ENCODE measurements at places on chromosomes 1 and 21.

DNA sequence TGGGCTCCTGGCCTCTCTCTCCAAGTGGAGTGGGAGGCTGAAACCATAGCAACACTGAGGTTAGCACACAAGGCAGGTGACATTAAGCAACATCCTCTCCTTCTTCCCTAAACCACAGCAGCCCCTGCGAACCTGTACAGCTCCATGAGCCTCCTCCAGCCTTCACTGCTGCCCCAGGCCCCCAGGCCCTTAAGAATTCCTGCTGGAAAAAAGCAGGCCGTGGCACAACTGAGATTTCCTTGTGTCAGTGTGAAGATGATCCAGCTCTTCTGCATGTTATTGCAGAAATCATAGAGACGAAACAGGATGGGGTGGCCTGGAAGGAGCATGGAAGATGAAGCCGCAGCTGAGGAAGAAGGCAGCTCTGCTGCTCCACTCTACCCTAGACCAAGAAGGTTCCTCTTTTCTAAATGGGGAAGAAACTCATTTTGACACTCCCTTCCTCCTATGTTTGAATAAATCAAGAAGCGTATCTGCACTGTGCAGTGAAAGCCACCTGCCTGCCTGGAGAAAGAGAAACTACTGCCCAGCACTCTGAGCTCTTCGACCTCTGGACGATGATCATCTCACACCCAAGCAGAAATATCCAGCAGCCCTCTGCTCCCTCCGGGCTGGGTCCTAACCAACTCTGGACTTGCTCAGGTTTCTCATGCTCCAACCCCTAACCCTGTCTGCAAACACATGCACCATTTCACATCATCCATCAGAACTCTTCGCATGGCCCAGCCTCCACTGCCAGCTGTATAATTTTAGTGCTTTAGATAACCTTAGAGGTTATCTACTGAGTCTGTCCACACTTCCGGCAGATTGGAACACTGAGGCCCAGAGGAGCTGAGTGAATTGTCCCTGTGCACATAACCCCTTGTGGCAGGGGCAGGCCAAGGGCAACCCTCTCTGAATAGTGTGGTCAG, 20.7 kb downstream of the SH3BP5L start:
- no peak for DNase-seq

- DNase-seq, result no peak
Measured at GRCh38 chr1:81109038-81109437, 691.7 kb upstream of the ADGRL2 start.

GRCh38 chr1:232377494-232377770, 252.5 kb downstream of the SIPA1L2 start:
- no peak for DNase-seq

GRCh38 chr21:39022035-39022434, 161.2 kb downstream of the PSMG1 start:
- no peak for DNase-seq

- no peak for DNase-seq
Measured at GRCh38 chr1:10904396-10905358, 107.8 kb upstream of the TARDBP start.

DNA sequence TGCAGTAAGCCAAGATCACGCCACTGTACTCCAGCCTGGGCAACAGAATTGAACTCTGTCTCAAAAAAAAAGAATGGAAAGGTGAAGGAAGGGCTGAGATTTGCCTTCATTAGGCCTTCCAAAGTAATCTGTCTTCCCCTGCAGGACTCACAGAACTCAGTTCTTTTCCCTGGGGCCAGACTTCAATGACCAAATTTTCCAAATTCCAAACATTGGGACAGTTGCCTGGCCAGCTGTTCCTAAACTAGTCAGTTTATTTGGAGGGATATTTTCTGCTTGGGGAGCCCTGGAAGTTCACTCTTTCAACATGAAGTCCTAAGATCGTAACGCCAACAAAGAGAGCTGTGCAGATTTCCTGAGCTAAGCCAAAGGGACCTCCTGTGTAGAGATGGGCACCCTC, 5.4 kb upstream of the DEDD start:
- DNase-seq, result no peak

DNA sequence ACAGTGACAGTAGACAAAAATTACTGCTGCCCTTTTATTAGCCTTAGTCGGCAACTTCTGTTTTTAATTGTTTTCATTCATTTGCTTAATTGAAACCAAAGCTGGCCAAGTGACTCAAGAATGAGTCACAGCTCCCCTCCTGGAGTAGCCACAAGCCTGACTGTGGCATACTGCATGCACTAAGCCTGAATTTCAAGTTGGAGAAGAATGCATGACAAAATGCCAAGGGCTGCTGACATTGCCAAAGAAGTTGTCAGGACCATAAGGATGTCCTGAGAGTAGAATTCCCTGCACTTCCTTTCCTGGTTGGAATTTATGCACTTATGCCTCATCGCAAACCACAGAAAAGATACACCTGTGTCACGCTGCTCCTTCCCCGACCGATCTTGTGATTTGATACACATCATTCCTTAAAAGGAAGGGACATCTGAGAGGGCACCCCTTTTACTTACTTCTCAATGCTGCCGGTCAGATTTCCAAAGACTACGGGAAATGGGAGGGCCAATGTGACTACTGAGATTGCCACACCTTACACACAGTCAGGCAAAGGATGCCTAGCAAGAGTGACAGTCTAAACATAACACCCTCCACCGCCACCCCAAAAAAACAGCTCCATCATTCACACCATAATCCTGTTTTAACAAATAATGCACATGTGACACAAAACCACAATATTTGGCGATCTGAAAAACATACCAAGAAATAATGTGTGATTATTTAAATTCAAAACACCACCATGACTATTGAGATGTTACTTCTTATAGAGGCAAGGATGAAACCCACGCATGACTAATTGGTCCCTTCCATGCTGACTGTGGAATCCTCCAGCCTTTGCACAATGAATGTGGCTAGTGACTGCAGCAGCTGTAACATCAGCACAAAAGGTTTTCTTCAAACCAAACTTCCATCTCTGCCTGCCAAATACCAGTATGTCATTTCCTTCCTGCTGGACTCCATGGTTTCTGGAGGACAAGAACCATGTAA, 28.2 kb downstream of the VAV3 start:
- DNase-seq, result peak; percentile 57

- peak; percentile 67 for DNase-seq
Measured at GRCh38 chr1:109667452-109668122, at the start of gene GSTM2. TSS of gene GSTM2 (plus strand) at chr1:109668057. CDS start at chr1:109668116, 59 bp downstream.

DNA sequence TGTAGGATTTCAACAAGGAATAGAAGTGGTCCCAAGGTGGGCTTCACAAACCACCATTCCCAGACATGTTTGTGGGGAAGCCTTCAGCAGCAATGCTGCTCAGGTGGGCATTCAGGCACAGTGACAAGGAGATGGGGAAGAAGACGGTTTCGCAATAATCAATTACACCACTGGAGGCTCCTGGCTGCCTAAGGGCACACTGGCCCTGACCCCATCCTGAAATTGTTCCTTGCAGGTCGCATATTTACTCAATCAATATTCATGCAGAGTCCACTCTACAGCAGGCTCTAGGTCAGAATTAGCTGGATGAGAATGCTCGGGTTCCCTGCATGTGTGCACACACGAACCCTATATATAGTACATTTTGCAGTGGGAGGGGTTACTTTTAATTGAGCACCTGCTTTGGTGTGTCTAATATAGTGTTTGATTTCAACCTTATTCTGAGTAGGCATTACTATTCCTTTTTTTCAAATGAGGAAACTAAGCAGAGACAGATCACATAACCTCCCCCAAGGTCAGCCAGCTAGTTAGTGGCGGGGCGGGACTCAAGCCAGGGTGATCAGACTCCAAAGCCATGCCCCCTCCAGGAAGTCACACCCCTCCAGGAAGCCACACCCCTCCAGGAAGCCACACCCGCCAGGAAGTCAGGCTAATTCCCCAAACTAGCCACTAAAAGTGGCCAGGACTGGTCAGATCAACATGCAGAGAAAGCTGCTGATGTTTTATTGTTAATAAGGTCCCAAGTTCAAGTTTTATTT, 106.5 kb downstream of the HLCS start:
- no peak for DNase-seq

GRCh38 chr1:237287876-237288521, 246.0 kb downstream of the RYR2 start:
- no peak for DNase-seq

- DNase-seq, result no peak
Measured at GRCh38 chr1:1354271-1355247, 3.8 kb downstream of the MXRA8 start.

DNA sequence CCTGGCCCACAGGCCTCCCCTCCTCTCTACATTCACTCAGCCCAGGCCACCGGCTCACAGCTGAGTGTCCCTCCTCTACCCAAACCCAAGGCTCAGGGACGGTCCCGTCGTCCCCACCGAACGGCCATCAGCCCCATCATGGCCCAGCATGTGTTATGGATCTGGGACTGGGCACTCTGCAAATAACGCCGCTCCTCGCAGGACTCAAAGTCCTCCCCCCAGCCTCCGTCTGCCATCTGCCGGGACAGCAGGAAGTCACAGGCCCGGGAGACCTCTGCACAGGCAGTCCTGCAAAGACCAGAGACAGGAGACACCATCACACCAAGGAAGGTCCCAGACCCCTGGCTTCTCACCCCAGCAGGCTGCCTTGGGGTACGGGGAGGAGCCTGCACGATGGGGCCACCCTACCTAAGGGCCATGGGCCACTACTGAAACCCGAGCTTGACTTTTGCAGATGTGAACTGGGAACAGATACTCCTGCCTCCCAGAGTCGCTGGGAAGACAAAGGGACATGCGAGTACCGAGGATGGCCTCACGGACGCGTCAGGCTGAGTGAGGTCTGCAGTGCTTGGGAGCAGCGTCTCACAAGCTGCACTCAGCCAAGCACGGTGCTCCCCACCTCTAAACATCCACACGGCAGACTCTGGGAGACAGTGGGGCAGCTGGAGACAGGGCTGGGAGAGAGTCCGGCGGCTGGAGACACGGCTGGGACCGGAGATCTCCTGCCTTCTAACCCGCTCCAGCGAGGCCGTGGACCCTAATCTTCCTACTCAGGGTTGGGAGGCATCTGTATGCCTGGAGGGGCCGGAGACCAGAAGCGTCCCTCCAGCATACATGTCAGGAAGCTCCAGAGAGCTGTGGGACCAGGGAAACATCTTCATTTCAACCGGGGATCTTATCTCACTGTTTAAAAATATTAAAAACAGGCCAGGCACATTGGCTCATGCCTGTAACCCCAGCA, 10.4 kb upstream of the SPATC1L start:
- DNase-seq, result no peak

GRCh38 chr1:115757856-115758255, 10.7 kb downstream of the CASQ2 start:
- no peak for DNase-seq

GRCh38 chr1:92484472-92485380, 2.0 kb downstream of the GFI1 start:
- DNase-seq, result peak; percentile 70

GRCh38 chr1:62198781-62199125, 4.1 kb downstream of the L1TD1 start:
- DNase-seq, result no peak

DNA sequence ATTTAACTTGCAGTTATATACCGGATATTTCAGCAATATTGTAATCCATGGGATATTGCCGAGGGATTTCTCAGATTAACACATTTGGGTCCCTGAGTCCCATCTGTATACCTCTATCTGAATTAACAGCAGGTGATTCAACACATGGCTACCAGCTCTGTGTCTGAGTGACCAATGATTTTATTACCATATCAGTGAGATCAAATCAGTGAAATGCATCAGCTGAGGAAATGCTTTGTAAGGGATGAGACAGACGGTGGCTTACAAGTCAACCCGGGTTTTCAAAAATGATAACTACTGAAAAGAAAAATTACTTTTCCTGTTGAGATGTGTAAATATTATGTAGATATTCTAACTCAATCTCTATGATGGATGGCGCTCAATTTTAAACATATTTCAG, 504.1 kb upstream of the PKN2 start:
- DNase-seq, result no peak

GRCh38 chr1:208885650-208886049, 641.5 kb upstream of the PLXNA2 start:
- no peak for DNase-seq

GRCh38 chr1:43558346-43558841, 27.7 kb downstream of the PTPRF start:
- no peak for DNase-seq
